ENCODE measurements at places on chromosomes 16 and 17.

GRCh38 chr17:40515491-40516041, 14.1 kb upstream of the TNS4 start:
- DNase-seq = no peak

- DNase-seq = no peak
Measured at GRCh38 chr17:13387952-13388351, 213.8 kb downstream of the HS3ST3A1 start.

GRCh38 chr16:70388006-70388680, 41.4 kb downstream of the DDX19A start:
- no peak for DNase-seq

DNA sequence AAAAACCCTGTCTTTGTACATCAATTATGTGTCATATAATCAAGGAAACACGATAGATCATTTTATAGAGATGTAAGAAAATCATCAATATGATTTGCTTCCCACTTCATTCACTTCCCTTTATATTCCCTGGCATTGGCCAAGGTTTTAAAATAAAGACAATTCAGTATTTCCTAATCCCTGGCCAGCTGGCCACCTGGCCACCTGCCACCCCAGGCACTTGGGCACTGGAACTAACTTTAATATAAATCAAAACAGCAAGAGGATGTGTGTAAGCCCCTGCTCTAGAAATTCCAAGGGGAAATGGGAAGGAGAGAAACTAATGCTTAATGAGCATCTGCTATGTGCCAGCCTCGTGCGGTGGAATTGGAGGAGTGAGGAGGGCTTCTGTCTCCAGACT, 58.6 kb upstream of the TOB1 start:
- DNase-seq = no peak

- DNase-seq = no peak
Measured at GRCh38 chr16:10629592-10629963, 49.2 kb upstream of the EMP2 start.

GRCh38 chr16:64352246-64352645, 769.6 kb downstream of the CDH11 start:
- no peak for DNase-seq

GRCh38 chr17:18158022-18158600, 25.5 kb upstream of the ALKBH5 start:
- DNase-seq = peak; percentile 31

GRCh38 chr16:53055541-53056391, 975 bp downstream of the CHD9 start:
- DNase-seq = no peak

Measured in neural crest cell (in vitro differentiated cells).